ENCODE measurements at places on chromosomes 6 and 20.
A peak's percentile ranks its signal among the peaks of the same experiment; 100 is the strongest.

- DNase-seq, result no peak
These were observed 479.5 kb downstream of the CD83 start for GRCh38 chr6:14597090-14597489.

GRCh38 chr6:140204154-140204553 lies 829.7 kb upstream of the CITED2 start:
- DNase-seq, result no peak

DNA sequence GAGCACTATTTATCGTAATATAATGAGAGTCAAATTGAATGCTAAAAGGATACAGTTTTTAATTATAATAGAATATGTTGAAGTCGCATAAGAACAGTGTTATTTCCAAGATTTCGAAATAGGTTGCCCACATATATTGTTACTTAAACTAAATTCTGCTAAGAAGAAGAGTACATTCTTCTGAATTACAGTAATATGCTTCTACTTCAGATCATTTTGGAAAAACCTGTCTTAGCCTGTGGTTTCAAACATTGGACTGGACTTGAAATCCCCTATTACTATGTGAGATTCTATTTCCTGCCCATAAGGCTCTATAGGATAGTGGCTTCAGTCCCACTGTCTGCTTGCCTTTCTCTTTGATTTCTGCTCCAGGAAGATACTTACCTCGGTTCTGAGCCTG lies 137.2 kb downstream of the B3GAT2 start:
- DNase-seq, result no peak

DNA sequence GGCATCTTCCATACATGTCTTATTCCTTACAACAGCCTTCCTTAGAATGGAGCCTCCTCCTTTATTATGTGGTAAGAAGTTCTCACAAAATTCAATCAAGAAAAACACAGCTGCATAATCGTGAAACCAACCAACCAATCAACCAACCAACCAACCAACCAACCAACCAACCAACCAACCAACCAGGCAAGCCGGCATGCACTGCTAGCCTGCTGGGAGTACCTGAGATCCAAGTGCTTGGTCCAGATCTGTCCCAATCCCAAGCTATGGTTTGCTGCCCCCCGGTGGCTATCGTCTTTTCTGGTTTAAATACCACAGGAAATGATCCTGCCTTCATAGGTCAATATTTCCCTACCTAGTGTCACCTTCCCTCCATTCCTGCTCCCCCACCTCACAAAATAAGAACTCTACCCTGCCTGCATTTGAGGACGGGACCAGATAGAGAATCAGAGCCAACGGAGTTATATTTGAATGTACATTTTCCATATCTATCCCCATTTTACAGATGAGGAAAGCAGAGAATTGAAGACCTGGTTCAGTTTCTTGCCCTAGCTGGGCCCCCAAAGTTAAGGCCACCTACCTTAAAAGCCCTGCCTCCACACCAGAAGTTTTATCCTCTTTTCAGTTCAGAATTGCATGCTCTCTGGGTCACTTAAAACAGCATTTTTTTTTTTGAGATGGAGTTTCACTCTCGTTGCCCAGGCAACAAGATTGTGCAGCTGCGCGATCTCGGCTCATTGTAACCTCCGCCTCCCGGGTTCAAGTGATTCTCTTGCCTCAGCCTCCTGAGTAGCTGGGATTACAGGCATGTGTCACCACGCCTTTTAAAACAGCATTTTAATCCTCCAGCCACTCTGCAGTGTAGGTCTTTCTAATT lies 27.1 kb downstream of the RAB44 start:
- DNase-seq, result peak; percentile 10

DNA sequence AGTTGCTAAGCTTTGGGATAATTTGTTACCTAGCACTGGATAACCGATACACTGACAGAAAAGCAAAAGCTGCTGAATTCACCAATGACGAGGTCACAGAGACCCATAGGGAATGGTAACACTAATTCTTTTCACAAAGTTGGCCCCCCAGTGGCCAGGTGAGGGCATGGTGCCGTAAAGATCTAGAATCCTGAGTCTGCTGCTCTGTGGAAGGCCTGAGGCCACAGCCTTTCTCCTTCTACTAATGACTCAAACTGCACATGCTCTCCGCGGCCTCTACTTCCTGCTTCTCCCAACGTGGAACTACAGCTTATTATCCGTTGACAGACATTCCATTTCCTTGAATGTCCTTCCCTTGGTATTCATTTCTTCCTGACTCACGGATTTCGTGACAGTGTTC lies 127.1 kb downstream of the OPRM1 start:
- DNase-seq, result no peak

GRCh38 chr20:34626992-34627391 lies 49.9 kb downstream of the PIGU start:
- DNase-seq, result no peak

GRCh38 chr6:33769248-33769821 lies 19.6 kb downstream of the LEMD2 start:
- no peak for DNase-seq

GRCh38 chr6:7473805-7474719 lies 67.4 kb upstream of the DSP start:
- no peak for DNase-seq

GRCh38 chr20:59821788-59822187 lies 111.6 kb downstream of the SYCP2 start:
- no peak for DNase-seq

GRCh38 chr20:54362283-54362682 lies 113.1 kb upstream of the DOK5 start:
- DNase-seq, result no peak

DNA sequence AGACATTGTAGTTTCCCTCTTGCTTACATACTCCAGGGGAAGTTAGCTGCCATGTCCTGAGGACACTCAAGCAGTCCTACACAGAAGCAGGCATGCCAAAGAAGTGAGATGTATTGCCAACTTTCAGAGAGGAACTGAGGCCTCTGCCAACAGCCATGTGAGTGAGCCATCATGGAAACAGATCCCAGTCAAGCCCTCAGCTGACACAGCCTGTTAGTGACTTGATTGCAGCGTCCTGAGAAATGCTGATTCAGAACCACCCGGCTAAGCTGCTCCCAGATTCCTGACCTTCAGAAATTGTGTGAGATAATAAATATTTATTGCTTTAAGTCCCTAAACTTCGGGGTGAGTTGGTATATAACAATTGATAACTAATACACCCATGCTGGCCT lies 38.1 kb downstream of the GSTA2 start:
- no peak for DNase-seq

DNA sequence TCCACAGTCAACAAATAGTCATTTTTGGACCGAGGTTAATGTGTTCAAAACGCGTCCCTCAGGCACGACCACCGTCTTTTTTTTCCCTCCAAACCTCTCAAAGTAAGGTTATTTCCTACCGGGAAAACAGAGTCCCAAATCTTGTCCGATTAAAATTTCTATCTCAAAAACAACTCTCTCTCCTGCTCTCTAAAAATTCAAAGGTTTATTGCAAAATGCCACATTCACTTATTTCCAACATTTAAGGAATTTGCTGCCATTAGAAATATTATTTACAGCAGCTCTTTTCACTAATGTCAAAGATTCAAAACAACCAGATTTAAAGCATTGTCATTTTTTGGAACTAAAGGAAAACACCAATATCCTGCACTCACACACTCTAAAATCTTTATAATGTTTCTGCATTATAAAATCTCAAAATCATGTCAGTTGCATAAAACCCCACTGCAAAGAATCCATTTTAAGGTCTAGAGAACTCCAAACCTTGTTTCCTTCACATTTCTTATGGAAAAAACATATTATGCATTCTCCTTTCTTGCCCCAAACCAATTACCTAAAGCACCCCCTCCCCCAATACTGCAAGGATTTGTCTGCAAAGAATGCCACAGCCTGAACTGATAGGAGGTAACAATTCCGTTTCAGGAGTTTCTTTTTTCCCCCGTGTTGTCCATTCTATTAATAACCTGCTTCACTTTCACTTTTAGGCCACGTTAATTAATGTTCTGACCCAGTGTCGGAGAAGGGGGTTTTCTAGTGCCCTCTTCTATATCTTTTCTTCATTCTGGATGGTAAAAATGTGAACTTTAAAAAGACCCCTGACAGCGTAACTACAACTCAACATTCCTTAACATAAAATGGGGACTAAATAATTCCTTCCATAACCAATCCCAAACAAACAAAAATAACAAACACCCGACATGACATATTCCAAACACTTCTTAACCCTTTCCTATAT lies 1.4 kb downstream of the NRN1 start:
- DNase-seq, result no peak

DNA sequence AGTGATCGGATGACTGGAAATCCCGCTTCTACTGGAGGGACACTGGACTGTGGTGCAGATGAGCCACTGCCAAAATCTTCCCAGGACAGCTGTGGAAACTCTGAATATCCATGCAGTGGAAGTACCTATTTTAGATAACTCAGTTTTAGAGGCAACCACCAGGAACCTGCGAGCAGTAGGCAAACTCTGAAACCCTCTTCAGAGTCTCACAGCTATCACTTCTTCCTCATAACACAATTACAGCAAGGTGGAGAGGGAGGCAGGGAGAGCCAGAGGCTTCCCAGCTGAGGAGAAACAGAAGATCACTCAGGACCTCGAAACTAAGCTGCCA lies 322.8 kb upstream of the NT5E start:
- DNase-seq, result no peak

DNA sequence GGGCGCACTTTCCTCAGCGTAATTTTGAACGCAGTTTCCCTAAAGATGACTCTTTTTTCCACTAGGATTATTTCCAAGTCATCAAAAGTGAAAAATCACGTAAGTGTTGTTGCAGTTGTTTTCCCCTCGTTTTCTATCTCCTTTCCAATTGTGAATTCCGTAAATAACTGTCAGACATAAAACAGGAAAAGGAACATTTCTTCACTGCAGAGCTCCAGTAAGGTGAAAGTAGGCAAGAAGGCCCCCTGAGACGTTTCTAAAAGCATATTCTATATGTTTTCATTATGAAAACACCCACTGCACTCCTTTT lies 17.8 kb downstream of the HIVEP2 start:
- DNase-seq, result no peak

DNA sequence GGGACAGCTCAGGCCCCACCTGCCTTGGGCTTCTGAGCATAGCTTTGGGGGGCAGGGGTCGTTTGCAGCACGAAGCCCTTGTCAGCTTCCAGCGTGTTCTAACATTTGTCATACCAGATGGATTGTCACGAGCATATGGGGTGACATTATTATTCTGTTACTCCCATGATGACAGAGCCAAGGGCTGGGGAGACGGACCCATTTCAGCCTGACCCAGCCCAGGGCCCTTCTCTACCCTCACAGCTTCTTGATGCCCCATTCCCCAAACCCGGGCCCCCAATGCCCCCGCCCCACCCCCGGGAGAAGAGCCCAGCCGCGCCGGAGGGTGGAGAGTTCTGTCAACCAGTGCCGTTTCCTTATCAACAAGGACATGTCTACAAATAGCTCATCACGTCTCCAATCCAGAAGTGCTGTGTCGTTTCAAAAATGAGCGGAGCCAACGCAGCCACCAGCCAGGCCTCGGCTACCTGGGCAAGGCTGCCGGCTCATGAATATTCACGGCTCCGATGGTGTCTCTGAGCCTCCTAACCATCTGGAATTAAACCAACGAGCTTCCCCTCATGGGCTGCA lies 9.6 kb upstream of the CHRNA4 start:
- no peak for DNase-seq

- no peak for DNase-seq
These were observed 198.2 kb downstream of the ERMARD start for GRCh38 chr6:169949511-169950097.

GRCh38 chr6:169370054-169370453 lies 116.4 kb upstream of the THBS2 start:
- no peak for DNase-seq

DNA sequence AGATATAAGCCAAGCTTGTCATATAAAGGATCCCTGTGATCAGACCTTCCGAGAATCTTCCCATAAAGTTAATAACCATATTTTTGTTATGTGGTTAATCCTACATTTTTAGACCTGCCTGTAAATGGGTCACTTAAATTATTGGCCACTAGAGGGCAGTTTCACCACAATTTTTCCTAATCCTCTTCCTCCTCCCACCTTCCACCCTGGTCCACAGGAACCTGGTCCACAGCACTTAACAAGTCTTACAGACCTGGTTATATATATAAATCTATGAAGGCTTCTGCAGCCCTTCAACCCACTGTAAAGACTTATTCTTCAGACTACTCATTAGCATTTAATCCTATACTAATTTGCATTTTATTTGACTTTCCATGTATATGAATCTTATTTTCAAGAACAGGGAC lies 28.3 kb downstream of the MRS2 start:
- DNase-seq, result no peak

GRCh38 chr6:108169464-108170331 lies 3.9 kb downstream of the NR2E1 start:
- DNase-seq, result no peak

DNA sequence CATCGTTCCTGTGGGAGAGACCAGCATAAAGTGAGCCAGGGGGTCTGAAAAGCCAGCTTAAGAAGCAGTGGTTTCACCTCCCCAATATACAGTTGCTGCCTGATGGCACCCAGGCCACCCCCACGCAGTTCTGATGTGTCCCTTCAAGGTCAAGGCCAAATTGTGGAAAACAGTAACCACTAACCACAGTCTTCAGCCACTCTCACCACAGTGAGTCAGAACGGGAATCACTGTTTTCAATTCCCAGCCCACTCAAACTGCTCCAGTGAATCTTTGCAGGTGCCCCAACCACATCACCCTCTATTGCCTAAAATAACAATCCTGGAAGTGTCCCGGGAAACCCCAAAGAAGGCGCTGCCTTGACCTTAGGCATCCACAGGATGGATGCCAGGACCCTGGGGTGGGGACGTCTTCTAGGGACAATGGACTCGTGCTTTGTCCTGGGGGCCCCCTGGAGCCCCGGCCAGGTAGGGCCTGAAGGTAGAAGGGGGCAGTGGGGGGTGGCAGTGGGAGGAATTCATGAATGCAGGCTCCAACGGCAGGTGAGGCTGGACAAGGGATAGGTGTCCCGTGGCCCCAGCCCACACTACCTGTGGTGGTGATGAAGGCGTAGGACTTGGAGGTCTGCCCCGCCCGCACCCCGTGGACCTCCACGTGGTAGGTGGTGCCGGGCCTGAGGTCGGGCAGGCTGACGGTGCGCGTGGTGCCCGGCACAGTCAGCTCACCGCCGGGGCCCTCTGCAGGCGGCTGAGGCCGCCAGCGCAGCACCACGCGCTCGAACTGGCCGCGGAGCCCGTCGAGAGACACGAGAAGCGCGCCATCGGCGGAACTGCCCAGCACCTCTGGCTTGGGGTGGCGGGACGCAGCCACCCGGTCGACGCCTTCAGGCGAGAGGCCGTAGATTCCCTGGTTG lies 22.2 kb downstream of the TNXB start:
- DNase-seq, result no peak

DNA sequence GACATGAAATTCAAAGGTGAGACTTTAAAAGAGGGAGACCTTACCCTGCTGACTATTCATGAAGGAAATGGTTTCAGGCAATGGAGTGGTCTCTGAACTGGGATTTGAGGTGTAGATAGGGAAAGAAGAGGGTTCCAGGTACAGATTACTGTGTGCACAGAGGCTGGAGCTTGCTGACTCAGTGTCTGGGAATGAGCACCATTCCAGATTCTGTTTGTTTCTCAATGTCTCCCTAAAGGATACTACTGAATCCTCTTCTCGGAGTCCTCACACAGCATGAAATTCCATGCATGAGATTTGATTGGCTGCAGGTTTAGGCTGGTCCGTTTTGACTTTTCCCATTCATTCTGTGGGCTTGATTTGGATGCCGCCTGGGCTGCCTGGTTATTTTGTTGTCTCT lies 49.0 kb downstream of the PPP1R14C start:
- no peak for DNase-seq

GRCh38 chr6:70028926-70029325 lies 162.6 kb downstream of the COL19A1 start:
- no peak for DNase-seq

All from CD4-positive, alpha-beta T cell (primary cell).